ENCODE measurements at places on chromosomes 4 and X.

DNA sequence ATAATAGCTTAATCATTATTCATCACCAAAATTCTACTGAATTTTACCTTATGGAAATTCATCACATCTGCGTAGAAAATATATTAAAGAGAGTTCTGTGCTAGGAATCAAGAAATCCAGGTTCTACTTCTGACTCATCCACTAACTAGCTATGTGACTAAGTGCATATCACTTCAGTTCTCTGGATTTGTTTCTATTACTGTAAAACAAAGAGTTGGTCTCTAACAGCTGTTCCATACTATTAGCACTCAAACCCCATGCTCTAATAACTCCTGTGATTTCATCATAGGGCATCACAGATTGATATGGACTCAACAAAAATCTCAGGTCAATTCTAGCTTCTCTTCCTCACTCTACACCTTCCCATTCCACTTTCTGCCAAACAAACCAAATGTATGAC lies 572.0 kb downstream of the INPP4B start:
- no peak for DNase-seq

DNA sequence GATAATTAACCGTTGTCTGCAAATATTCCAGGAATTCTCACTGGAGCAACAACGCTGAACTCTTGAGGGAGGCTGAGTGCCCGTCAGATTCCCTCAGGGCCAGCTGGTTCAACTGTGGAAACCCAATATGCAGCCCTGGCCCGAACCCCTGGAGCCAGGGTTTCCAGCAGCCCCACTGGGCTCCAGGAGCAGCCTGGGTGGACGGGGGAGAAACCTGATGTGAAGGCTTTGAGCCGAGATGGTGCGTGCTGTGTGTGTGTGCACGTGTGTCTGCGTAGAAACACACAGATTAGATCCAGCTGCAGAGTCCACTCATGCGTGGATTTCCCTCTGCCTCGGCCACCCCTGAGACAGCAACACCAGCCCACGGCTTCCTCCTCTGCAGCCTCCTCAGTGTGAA lies 19.4 kb upstream of the SLC25A6 start:
- DNase-seq = no peak

GRCh38 chr4:185472103-185472542 lies 590 bp upstream of the CCDC110 start:
- no peak for DNase-seq

DNA sequence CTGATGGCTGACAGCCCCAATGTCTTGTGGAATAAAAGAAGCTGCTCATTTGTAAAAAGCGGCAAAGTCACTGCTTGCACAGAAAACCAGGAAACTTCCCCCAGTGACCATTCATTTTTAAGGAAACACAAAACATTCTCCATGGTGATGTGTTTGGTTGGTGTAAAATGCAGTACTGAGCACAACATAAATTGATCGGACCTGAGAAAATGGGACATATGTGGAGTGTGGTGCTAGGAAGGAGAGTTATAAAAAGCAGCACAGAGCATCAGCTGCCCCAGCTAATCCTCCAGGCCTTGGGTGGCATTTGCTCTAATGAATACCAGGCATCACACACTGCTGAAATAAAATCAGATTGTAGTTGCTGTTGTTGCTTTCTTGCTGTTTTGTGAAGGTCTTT lies 55.2 kb downstream of the GLRA2 start:
- DNase-seq = no peak

DNA sequence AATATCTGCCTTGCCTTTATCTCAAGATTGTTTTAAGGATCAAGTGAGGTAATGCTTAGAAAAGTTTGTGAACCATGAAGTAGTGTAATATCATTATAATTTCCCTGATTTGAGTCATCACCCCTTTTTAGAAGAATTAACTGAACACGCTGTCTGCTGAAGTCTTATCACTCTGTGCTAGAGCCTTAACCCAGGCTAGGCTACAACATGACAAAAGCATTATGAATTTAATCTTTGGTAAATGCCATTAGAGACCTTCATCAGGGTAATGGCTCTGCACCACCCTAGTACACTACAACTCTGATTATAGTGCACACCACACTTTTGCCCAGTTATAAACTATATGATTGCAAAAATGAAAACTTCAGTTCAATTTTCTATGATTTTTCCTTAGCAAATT lies 118.3 kb downstream of the ADGRL3 start:
- DNase-seq = no peak

- DNase-seq = no peak
These were observed 72.4 kb upstream of the LONRF3 start for GRCh38 chrX:118901991-118902390.

- DNase-seq = no peak
These were observed 1210.4 kb downstream of the ADGRL3 start for GRCh38 chr4:62410371-62411003.

- DNase-seq = no peak
These were observed 22.1 kb upstream of the OR13H1 start for GRCh38 chrX:131521824-131522223.

DNA sequence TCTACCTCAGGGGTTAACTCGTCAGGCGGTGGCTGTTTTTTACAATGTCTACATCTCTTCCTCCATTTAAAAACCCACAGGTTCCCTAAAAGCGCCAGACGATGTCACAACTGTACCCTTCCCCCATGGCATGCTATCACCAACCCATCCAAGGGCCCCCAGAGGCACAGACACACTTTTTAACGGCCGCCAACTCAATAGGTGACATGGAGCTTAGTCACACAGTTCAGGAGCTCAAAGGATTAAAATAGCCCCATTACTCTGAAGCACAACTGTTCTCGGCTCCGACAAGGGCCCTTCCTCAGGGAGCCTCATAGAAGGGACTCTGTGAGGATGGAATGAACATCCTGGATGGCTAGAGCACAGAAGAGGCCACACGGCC lies 12.4 kb downstream of the SH3KBP1 start:
- DNase-seq = no peak

GRCh38 chr4:113781439-113782040 lies 20.0 kb upstream of the CAMK2D start:
- no peak for DNase-seq

DNA sequence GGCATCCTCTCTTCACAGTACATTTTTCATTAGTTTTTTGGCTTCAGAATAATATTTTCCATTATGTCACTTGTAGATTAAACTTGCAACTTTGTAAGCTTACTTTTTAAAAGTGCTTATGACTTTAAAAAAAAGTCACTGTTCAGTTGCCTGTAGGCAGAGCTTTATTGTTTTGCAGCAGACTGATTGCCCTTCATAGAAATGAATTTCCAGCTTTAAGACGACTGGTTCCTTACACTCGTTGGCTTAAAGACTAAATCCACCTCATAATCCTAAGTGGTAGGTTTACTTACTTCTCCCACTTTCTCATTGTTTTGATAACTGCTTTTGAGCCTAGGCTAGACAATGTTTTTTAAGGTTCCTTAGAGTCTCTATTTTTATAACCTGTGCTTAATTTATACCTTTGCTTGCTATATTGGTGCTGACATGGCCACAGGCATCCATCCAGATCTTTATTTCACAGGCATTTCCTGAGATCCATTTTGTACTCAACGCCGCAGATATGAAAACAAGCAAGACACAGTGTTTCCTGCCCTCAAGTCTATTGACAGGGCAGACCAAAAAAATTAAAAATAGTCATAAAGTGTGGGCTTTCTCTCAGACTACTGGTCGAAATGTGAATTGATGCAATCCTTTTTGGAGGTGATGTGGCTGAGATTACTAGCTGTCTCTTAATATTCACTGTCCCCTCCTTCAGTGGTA lies 12.6 kb upstream of the IL13RA2 start:
- DNase-seq = no peak

GRCh38 chr4:97367878-97368277 lies 775.4 kb downstream of the STPG2 start:
- no peak for DNase-seq

DNA sequence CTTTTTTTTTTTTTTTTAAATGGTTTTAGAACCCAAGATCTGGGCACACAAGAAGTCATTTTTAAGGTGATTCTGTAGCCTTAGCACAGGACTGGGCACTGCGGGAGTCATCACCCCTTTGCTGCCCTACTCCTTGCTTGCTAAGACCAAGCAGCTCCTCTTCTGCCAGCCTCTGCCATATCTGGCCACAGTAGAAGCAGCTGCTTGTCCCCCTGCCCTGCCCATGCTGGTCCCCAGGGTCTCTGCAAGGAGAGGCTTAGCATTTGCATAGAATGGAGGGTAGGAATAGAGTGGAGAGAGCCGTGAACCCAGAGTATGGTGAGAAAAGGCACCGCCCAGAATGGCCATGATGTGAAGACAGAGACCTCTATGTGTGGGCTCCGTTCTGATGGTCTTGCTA lies 109.3 kb downstream of the ADRA2C start:
- DNase-seq = no peak

DNA sequence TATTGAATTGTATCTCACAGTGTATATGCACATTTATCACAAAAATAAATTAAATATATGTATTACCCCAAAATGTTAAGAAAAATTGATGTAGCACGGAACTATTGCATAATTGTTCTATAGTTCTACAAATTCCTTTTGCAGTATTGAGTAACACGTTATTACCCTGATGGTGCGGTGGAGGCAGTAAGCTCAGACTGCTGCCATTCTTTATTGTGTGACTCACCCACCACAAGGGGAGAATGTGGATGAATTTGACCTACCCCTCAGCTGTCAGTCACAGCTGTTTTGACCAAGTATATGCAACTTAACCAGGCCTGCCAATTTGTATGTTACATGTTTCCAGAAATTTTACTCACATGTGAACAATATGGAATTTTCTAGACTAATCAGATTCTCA lies 506.6 kb downstream of the SH3BGRL start:
- no peak for DNase-seq

GRCh38 chr4:128715616-128716015 lies 93.9 kb upstream of the JADE1 start:
- DNase-seq = no peak

GRCh38 chr4:84648178-84648577 lies 65.3 kb downstream of the CDS1 start:
- no peak for DNase-seq

- DNase-seq = no peak
These were observed 18.0 kb downstream of the PPEF1 start for GRCh38 chrX:18725310-18725943.

- DNase-seq = no peak
These were observed 67.4 kb upstream of the PCDH18 start for GRCh38 chr4:137599734-137600133.

- DNase-seq = no peak
These were observed 70.2 kb downstream of the CLDN22 start for GRCh38 chr4:183249854-183250253.

DNA sequence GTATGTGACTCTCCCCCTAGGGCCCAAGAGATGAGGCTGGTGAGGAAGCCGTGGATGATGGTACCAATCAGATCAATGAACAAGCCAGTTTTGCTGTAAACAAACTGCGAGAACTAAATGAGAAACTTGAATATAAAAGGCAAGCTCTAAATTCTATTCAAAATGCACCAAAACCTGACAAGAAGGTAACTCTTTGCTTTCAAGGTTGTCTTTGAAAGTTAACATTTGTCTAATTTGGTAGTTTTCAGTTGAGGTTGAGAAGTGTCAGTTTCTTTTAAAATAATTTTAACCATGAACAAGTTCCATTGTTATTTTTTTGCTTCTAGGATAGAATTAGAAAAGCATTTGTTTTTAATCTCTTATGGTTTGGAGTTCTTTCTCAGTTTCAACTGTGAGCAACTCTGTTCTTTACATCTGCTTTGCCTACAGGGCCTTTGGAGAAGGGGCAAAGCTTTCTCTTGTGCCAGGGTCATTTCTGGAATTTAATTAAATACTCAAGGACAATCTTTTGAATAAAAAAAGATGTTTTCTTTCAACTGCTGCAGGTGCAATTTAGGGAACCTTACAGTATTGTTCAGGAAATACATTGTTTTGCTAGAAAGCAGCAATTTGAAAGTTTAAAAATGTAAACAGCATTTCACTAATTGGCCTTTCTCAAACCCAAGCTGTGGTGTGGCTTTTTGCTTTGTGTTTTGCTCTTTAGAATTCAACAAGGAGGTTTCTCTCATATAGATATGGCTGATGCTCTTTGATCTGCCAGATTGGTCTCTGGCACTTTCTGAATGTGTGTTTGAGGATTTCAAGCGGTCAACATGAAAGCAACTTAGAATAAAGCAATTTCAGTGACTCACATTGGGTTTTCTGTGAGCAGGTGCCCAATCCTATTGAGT lies 62.9 kb downstream of the LRP2BP start:
- no peak for DNase-seq

DNA sequence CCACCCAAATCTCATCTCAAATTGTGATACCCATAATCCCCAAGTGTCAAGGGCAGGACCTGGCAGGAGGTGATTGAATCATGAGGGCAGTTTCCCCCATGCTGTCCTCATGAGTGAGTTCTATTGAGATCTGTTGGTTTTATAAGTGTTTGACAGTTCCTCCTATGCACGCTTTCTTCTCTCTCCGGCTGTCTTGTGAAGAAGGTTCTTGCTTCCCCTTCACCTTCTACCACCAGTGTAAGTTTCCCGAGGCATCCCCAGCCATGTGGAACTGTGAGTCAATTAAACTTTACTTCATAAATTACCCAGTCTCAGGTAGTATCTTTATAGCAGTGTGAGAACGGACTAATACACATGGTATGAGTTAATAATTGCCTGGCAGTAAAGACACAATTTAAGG lies 581.7 kb upstream of the AMOT start:
- no peak for DNase-seq

DNA sequence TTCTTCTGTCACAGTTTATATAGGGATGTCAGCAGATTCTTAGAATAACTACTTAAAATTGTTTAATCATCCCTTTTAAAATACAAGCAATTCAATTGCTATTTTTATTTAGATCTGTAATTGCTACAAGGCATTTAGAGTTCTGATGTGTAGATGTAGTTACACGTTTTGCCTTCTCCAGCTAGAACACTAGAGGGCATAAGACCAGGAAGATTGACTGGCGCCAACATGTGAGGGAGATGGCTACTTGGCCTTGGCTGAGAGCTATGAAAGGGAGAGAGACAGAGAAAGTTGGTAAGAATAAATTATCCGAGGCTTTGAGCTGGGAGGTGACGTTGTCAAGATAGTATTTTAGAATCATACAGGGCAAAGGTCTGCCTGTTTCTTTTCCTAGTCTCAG lies 563.7 kb upstream of the PRKX start:
- no peak for DNase-seq

DNA sequence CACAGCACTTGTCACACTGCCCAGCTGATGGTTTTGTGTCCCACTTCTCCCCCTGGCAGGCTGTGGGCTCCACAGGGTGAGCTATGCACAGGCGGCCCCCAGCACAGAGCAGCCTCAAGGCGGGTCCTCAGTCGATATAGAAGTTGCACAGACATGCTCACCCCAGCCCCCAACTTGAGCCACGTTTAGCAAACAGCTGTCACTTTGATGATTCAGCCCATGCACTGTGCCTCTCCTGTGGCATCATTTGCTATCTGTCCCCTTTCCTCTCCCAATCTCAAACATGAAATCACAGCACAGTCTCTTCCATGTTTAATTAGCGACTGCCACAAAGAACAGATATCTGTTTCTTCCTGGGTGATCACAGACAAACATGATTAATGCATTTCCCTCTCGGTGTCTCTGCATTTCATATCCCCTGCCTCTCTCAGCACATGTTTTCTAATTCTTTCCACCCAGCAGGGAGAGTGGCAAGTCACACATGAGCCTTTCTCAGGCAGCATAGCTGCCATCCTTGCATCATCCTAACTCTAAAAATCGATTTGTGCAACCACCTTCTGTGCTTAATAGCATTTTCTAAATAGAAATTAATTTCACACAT lies 204.9 kb downstream of the EVC2 start:
- no peak for DNase-seq

Data from frontal cortex (tissue), 4 donors.